ENCODE measurements at places on chromosomes 5 and 9.

DNA sequence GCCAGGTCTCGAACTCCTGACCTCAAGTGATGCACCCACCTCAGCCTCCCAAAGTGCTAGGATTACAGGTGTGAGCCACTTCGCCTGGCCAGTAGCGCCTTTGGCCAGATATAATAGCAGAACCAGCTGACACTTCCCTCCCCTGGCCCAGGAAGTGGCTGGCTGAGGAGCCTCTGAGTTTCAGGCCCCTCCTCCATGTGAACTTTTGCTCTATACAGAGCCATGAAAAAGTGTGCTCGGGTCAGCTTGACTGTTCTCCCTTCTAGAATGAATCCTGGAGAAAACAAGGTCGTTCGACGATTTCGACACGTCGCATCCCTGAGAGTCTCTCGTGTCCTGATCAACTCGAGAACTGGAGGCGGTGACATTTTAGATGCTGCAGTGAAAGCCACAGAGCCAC is 8.6 kb upstream of the ZDHHC12 start:
- no peak for DNase-seq

DNA sequence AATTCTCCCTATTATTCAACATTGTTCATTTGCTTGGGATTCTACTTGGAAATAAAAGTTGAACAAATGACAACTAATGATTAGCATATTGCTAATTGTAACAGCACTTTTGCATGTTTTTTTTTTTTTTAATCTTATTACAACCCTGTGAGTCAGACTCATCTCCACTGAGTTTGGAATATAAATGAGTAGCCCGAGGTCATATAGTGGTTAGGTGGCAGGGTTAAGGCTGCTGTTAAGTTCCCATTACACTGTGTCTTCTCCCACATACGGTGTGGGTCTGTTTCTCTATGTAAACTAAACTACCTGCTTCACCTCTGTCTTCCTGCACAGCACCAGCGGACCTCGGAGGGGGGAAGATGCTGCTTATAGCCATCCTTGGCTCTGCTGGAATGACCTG is 92.4 kb downstream of the EQTN start:
- no peak for DNase-seq

GRCh38 chr9:104992659-104993058 is 64.7 kb upstream of the ABCA1 start:
- no peak for DNase-seq

GRCh38 chr5:72788866-72789505 is 27.5 kb upstream of the TNPO1 start:
- no peak for DNase-seq

Measured in activated CD8-positive, alpha-beta memory T cell treated with anti-CD3 and anti-CD28 coated beads for 1 hour (primary cell).